Activated CD4-positive, alpha-beta memory T cell treated with anti-CD3 and anti-CD28 coated beads, Interleukin-2, amount 10 ng/mL, durations not matched to agents 7 days and 5 days (primary cell): ENCODE measurements at places on chromosomes 5 and 9. TPM values are rescaled to one million over a fixed set of nuclear protein-coding genes. Genes with fewer than 3 reads are reported as not detected.

Gene PRELID2
- 4.3 TPM for total RNA-seq

Gene DDX4
- 0.83 TPM for total RNA-seq

Gene FREM1
- not detected for total RNA-seq

Gene PCDHGB7
- 0.08 TPM for total RNA-seq

Gene TMEM215
- total RNA-seq, result not detected

Gene FCHO2
- 3.5 TPM for total RNA-seq

Gene PDCD1LG2
- total RNA-seq, result 4.1 TPM
